Activated CD4-positive, alpha-beta T cell treated with anti-CD3 and anti-CD28 coated beads, Interleukin-2, amount 10 ng/mL, durations not matched to agents 7 days and 5 days (primary cell): ENCODE measurements at places on chromosomes 1 and 21.

- DNase-seq = no peak
These were observed 19.0 kb downstream of the CDC42 start for GRCh38 chr1:22071511-22071910.

- no peak for DNase-seq
These were observed 6.7 kb downstream of the RPL5 start for GRCh38 chr1:92838519-92838918.

DNA sequence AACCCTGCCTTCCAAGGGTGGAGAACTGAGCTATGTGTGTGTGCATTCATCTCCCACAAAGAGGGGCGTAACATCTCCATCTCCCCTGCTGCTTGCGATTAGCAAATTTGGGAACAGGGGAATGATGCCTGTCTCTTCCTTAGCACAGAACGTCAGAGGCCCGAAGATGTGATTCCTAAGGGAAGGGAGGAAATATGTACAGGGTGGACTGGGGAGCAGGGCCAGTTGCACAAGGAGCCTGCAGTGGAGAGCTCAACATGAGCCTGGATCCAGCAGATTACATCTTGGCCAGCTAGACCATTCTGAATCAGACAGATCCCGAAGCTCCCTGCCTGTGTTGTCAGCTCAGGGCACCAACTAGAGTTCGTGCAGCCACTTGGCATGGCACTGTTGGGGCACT, 118.1 kb downstream of the NGF start:
- no peak for DNase-seq

- DNase-seq = no peak
These were observed 122.0 kb downstream of the GLIS1 start for GRCh38 chr1:53616927-53617326.

DNA sequence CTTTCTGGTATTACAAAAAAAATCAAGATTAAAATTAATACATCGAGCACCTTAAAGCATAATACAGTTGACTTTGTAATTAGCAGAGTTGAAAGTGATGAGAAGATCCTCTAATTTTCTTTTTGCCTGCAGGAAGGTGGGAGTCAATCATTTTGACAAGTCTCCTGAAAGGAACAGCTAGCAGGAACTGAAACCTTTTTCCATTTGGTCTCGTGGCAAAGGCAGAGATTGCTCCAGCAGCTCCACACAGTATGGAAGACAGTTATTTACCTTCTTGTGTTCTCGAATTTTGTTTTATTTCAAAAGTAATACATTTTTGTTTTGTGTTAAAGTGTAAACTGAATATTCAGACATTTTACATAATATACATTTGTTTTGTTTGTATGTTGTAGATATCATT, 7.7 kb downstream of the S100PBP start:
- no peak for DNase-seq

GRCh38 chr1:183630748-183631147, 4.8 kb downstream of the ARPC5 start:
- no peak for DNase-seq

DNA sequence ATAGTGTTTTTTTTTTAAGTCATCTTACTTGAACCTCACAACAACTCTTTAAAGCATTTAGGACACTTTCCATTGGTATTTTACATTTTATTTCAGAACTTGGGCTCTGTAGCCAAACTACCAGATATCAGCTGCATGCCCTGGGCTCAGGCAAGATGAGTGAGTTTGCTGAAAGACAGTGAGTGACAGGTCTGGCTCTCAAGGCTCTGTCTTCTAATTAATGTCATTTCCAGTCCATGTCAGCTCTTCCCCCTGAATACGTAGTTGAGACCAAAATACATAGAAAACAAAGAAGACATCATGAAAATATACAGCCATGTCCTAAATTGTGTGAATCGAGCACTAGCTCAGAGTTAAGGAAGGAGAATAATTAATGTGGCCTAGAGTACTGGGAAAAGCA, 39.7 kb downstream of the PRRX1 start:
- DNase-seq = no peak

DNA sequence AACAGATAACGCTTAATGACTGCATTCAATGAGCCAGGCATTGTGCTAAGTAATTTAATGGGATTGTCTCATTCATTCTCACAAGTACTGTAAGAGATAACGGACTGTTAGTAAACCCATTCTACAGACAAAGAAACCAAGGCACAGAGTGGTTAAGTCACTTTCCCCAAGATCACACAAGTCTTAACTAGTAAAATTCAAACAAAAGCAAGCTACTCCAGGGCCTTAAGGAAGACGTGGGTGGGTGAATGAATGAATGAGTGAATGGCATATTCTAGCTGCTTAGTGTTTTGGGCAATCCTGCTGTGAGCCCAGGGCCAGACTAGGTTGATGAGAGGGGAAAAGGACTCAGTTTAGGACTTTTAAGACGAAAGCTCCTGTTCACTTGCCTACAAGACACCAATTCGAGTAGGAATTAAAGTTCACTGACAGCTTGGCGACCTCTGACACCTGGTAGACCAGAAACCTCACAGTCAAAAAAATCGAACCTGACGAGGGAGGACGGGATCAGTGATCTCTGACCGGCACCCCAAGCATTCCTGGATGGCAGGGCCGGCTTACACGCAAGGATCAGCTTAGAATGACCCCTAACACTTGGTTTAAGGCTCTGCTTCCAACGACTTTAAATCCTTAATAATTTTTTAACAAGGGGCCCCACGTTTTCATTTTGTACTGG, 557 bp downstream of the EMC1 start:
- DNase-seq = peak; percentile 11

DNA sequence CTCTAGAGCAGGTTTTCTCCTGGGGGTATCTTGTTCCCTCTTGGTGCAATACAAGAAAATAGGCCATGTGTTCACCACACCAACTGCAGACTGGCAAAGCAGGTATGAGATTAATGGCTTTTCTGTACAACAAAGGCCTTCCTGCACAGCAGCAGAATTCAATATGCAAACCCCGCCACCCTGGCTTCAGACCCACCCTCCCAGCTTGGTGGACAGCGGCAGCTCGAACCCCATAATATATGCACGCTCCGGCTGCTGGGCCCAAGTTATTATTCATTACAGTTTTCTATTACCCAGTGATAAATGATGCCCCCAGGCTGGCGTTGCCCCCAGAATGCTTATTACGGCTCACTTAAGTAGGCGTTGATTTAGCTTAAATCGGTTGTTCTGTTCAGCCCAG, 144.2 kb downstream of the RRAGC start:
- no peak for DNase-seq

DNA sequence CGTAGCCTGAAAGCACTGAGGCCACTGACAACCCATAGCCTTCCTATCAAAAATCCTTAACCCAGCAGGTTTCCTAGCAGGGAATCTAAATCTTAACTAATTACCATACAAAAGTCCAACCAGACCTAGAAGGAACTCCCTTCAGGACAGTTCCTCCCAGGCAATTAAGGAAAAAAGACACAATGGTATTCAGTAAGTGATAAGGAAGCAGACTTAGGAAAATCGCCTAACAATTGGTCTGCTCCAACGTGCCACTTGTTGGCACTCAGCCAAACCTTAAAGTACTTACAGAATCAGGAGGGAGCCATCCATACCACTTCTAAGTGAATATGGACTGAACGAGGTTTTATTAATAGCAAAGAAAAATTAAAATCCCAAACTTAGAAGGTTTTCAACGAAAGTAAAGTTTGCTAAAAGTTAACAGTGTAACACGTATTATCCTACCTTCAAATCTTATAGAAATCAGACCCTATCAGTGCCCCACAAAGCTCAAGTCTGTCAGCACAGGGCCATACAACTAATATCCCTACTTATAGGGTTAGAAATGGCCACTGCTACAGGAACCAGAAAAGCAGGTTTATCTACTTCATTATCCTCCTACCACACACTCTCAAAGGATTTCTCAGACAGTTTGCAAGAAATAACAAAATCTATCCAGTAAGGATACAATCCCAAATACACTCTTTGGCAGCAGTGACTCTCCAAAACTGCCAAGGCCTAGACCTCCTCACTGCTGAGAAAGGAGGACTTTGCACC, 29.0 kb downstream of the SPATA6 start:
- no peak for DNase-seq

GRCh38 chr1:226986496-226987178, 46.5 kb downstream of the COQ8A start:
- DNase-seq = no peak

GRCh38 chr1:92951141-92951582, 10.1 kb downstream of the DIPK1A start:
- DNase-seq = peak; percentile 61

- no peak for DNase-seq
These were observed 31.6 kb downstream of the LRP8 start for GRCh38 chr1:53296117-53296749.

DNA sequence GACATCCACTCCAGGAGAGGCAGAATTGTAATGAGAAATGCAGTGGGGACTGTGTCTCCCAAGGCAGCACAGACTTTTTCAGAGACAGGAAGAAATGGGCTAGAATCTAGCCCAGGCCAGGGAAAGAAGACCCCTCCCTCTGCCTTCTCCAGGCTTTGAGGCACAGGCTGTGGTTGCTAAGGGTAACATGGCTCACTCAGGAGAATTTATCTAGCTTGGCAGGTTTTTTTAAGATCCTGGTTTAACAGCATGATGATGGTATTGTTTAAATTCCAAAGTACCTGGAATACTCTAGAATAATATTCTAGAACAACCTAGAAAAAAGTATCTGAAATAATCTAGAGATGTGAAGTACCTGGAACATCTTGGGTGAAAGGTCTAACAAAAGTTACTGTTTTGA, 125.6 kb downstream of the URB2 start:
- DNase-seq = no peak

DNA sequence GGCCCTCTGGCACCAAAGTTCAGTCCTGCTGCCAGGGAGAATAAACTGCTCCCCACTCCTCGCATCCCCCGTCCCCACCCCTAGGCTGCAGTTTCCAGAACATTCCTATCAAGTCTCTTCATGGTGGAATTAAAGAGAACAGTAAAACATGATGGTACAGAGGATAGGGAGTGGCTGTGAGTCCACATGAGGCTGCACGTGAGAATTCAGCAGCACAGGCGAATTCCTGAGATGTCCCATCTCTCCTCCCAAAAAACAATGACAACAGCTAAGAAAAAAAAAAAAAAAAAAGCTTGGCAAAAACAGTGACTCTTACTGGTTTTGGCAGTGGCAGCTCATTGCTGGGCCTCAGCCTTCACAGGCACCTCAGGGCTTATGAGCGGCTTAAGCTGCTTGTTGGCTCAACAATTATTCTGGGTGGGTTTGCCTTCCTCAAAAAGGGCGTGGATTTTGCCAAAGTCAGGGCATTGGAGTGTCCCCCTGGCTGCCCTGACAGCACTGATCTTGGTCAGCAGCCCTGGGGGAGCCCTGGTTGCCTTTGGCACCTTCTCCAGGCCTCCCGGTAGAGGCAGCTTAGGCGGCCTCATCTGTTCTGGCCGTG, 5.7 kb upstream of the IFFO2 start:
- no peak for DNase-seq

- DNase-seq = no peak
These were observed 55.5 kb upstream of the EDN2 start for GRCh38 chr1:41539999-41540398.

- DNase-seq = no peak
These were observed 162.3 kb upstream of the CHRM3 start for GRCh38 chr1:239224100-239224499.

GRCh38 chr1:107536266-107536665, 395.4 kb downstream of the NTNG1 start:
- DNase-seq = no peak

DNA sequence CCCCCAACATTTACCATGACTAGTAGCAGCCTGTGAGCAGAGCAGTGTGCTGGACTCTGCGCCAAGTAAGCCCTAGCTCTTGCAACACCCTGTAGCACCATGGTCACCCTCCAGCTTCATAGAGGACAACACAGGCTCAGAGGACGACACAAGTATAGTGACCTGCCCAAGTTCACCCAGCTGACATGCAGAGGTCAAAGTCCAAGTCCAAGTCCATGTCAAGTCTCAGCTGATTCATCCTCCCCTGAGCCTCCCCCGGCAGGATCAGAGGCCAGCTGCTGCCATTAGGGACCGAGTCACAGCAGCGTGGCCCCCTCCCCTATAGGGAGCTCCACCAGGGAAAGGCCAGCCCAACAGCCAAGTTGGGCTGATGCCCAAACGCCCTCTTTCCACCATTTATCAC, 15.9 kb downstream of the SDC3 start:
- DNase-seq = no peak

DNA sequence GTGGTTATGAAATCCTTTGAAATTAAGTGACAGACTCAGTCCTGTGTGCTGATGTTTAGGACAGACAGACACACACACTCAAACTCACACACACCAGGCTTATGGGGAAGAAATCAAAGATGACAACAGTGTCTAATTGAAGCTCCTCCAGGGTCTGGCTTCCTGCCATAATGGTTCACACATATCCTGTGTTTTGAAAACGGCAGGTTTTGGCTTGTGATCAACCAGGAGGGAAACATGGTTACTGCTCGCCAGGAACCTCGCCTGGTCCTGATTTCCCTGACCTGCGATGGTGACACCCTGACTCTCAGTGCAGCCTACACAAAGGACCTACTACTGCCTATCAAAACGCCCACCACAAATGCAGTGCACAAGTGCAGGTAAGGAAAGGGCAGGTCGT, 4.6 kb downstream of the MTARC1 start:
- DNase-seq = no peak

GRCh38 chr21:45286671-45287437, 841 bp downstream of the POFUT2 start:
- DNase-seq = no peak

DNA sequence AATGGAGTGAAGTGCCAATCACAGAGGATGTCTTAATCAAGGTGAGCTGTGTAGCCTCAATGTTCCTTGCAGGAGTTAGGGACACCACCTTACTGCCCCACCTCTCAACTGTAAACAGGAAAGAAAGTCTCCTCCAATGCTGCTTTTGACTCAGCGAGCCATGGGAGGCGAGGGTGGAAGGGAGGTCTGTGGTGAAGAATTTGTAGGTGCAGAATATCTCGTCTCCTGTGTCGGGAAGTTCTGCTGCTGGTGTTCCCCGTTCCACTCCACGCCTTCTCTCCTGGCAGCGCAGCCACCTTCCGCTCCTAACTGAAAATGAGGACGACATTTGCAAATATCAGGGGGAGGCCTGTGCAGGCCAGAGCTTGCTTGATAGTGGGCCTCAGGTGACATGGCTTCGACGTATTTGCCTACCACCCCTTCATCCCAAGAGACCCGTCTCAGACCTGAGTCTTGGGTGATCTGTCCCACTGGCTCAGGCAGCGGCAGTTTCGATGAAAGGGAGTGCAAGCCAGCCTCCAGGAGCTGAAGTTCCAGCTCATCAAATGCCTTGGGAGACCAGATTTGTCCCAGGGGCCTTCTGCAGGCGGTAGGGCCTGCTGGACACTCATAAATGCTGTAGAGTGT, 368.3 kb upstream of the C1orf174 start:
- DNase-seq = no peak
